ENCODE measurements at places on chromosomes 2 and 18.

GRCh38 chr2:231111987-231112386 is 12.9 kb downstream of the HTR2B start:
- DNase-seq: peak; percentile 47

GRCh38 chr2:226671141-226671676 is 128.4 kb downstream of the IRS1 start:
- no peak for DNase-seq

DNA sequence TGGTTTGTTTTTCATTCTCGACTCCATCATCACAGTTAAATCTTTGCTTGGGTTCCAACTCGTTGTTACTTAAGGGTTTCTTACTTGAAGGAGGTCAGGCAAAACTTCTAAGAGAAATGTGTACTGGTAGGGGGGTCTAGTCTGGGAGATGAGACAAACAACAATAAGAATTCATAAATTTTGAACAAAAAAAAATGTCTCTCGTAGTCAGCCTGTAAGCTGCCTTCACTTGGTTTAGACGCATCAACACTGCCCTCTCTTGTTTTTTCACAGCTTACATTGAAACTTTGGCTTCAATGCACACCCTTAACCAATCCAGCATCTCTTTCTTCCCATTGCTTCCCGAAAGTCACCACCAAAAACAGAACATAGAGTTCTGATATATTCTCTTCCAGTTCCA is 576.4 kb upstream of the PIK3C3 start:
- no peak for DNase-seq

DNA sequence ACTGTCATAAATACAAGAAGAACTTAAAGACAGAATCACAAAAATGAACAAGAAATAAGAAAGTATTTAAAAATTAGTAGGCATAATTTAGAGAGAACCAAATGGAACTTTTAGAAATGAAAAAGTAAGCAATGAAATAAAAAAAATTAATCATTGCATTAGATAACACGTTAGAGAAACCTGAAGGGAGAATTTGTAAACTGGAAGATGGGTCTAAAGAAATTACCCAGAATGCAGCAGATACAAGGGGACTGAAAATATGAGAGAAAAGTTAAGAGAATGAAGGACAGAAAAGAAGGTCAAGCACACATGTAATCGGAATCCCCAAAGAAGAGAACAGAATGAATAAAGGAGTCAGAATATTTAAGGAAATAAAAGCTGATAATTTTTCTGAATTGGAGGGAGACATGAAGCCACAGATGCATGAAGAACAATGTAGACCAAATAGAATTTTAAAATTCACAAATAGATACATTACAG is 21.5 kb downstream of the TCF4 start:
- DNase-seq: no peak

GRCh38 chr2:33222309-33222708 is 254.1 kb upstream of the RASGRP3 start:
- DNase-seq: no peak

- peak; percentile 63 for DNase-seq
Measured at GRCh38 chr2:54428108-54428831, 27.9 kb upstream of the SPTBN1 start.

GRCh38 chr2:167504061-167504460 is 615.8 kb downstream of the XIRP2 start:
- no peak for DNase-seq

DNA sequence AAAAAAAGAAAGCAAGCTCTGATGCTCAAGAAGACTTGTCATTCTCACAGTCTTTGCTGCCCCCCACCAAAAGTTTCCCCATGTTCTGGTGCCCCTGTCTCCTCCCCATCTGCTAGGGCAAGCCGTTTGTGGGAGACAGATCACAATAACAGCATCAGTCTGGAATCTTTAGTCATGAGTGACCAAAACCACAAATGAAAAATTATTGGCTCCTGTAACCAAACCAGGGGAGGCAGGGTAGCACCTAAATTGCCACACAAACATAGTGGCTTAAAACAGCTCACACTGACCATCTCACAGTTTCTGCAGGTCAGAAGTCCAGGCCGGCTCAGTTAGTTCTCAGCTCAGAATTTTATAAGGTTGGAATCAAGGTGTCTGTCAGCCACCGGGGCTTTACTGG is 9.1 kb upstream of the B3GNT7 start:
- peak; percentile 80 for DNase-seq

DNA sequence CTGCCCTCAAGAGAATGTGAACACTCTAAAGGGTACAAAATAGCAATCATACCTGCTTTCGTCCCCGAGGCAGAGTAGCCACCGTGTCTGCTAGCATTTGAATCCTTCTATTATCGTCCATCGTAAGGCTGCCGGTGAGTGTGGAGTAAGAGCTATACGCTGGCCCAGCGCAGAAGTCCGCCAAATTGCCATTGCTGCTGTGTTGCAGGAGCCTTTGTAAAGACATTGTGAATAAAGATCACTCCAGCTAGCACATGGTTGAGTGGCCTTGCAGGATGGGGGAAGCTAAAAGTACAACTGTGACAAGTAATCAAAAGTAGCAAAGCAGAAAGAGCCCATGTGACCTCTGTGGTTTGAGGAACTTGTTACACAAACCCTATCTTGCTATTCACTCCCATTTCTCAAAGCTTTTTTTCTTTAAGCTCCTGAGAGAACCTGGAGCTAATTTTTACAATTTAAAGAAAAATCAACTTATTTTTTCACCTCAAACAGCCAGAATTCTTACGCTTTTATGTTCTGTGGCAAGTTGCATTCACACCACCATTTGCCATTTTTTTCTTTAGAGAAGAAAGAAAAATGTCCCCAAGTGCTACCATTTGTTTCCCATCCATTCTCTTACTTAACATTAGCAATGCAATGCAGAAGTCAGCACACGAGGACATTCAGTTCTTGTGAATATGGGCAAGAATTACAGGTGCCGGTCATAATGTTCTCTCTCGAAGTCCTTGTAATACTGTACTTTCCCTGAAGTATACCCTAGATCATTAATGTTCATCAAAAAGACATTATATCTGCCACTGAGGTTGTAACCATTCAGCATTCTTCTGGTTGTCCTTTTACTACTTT is at the start of gene CYTIP:
TSS of gene CYTIP (minus strand) at position 295 of the 846 bp plus-strand sequence. CDS start at position 226, 69 bp downstream.
- no peak for DNase-seq

GRCh38 chr2:11370377-11371091 is 26.1 kb upstream of the ROCK2 start:
- no peak for DNase-seq

DNA sequence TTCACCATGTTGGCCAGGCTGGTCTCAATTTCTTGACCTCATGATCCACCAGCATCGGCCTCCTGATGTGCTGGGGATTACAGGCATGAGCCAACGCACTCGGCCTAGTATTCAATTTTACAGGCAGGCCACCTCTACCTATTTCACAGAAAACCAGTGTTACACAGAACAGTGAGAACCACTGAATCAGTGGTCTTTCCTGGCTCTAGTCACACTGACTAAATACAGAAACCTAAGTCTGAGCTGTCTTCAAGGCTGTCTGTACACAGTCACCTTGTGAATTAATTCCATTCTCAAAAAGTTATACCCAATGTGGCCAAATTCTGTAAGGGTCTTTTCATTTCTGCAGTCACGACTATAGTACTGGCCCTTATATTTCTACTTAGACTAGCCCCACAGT is 3.5 kb downstream of the RNF149 start:
- DNase-seq: no peak
